ENCODE measurements at places on chromosomes 3 and 15.

DNA sequence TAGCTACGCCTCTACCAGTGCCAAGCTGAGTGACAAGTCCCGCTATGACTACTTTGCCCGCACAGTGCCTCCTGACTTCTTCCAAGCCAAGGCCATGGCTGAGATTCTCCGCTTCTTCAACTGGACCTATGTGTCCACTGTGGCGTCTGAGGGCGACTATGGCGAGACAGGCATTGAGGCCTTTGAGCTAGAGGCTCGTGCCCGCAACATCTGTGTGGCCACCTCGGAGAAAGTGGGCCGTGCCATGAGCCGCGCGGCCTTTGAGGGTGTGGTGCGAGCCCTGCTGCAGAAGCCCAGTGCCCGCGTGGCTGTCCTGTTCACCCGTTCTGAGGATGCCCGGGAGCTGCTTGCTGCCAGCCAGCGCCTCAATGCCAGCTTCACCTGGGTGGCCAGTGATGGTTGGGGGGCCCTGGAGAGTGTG, 5.7 kb downstream of the GRM2 start:
- DNase-seq, result no peak

DNA sequence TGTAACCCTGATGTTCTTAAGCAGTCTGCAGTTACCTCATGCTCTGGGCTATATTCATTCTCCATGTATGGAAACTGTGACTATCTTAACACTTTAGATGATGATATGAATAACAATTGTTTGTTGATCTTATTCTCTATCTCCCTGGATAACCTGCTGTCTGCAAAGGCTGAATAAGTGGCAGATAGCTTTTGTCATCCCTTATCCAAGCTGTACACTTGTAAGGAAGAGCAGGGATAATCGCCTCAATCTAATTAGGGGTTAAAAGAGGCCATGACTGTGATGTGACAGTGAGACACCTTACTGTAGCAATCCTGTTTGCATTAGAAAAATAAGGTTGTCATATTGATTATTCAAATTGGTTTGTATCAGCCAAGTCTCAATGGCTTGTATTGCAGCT, 123.9 kb downstream of the RSRC1 start:
- DNase-seq, result no peak

DNA sequence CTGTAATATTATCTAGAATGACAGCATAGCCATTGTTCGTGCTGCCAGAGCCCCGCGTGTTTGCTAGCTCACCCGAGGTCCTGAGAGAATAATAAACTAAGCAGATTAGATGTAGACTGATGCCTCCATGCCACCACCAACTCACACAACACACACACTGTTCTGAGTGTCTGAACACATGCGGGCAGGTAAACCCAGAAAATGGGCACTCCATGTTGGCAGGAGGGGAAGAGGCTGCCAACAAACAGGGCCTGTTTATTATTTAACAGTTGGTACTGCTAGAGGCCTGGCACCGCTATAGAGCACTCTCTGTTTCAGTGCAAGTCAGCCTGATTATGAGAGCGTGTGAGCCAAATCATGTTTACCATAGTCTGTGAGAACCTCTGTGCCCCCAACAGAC, 299.0 kb downstream of the ZBTB20 start:
- DNase-seq, result no peak

GRCh38 chr3:99839613-99840012, 22.0 kb downstream of the CMSS1 start:
- no peak for DNase-seq

GRCh38 chr3:47586746-47587145, 8.1 kb upstream of the CSPG5 start:
- DNase-seq, result no peak

DNA sequence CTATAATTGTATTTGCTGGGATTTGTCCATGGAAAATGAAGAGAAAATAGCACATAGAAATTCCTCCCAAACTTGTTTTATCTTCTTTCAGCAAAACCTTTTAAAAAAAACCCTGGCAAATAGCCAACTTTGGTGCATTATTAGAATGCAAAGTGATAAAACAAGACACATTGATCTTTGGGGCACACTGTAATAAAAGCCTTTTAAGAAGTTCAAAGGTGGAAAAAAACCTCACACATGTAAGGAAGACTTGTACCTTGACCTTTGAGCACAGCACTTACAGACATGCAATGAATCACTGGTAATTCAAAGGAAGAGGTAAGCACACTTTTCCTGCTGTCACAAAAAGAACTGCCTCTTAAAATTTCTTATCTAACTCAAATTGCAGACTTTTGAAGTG, 8.0 kb upstream of the MORC1 start:
- no peak for DNase-seq

DNA sequence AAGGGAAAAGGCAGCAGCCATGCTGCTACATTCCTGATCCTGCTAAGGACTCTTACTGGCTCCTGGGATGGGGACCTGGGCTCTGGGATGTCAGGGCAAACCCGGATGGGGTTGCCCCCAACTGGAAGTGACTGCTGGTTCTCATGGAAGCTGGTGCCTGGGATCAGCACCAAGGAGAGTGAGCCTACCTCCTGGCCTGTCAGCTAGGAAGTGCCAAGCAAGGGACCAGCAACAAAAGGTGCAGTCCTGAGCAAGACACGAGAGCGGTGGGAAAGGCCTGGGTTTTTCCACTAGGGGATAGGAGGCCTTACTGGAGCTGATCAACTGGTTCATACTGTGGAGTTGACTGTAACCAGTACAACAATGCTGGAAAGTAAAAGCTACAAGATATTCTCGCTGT, 47.9 kb upstream of the SYNM start:
- no peak for DNase-seq

DNA sequence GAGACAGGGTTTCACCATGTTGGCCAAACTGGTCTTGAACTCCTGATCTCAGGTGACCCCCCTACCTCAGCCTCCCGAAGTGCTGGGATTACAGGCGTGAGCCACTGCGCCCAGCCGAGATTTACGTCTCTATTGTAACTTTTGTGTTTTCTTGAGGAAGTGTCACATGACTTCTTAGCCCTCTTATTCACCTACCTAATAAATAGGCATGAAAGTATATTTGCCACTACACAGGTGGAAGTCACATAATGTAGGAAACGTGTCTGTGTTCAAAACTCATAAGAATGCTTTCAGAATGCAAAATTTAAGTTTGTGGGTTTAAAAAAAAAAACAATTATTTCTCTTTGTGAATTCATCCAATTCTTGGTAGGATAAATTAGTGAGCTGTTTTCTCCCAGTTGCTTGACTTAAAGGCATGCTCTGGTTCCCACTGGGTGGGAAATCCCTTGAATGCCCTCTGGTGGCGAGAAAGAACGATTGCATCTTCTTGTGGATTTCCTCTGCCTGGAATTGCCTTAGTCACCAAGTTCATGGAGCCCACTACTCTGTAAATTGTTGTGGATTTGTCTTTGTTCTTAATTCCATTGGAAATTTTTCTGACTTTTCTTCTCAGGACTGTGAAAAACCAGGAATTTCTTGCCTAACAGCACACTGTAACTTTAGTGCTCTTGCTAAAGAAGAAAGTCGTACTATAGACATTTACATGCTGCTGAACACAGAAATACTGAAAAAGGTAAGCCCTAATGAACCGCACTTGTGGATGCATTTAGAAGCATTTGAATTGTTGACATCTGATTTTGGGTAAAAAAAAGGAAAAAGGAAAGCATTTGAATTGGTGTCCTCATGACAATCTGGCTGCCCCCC, 82.2 kb upstream of the CTDSPL start:
- no peak for DNase-seq

GRCh38 chr3:172046268-172046915, 7.0 kb downstream of the FNDC3B start:
- DNase-seq, result no peak

DNA sequence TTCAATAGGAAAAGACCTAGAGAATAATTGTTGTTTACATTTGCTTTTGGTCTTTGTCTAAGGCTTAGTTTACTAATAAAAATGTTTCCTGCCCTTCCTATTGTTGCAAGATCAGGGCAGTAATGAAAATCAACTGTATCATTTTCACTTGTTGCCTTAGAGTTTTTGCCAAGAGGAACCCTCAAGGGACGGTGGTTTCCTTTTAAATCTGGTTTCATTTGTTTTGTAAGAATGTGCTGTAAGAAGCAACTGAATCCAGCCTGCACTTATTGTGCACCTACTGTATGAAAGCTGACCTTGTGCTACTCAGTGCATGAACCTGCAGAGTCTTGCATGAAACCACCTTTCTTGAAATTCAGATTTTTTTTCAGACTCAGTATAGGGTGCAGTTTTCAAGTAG, 5.3 kb downstream of the IGF1R start:
- DNase-seq, result no peak

DNA sequence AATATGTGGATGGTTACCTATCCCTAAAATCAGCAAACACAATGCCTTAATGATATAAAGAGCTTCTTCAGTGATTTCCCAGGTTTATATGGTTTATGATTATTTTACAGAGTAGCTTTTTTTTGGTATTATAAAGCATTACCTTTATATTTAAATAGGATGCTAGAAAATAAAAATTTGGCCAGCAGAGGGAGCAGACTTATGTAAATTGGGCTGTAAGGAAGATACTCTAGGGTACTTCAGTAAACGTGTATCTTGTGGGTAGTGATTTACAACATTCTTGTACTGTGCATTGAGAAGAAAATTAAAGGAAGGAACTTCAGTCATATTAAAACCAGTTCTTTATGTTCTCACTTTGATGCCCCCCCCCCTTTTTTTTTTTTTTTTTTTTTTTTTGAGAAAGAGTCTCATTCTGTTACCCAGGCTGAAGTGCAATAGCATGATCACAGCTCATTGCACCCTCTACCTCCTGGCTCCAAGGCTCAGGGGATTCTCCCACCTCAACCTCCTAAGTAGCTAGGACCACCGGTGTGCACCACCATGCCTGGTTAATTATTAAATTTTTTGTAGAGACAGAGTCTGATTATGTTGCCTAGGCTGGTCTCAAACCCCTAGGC, 167.9 kb downstream of the BBX start:
- no peak for DNase-seq

DNA sequence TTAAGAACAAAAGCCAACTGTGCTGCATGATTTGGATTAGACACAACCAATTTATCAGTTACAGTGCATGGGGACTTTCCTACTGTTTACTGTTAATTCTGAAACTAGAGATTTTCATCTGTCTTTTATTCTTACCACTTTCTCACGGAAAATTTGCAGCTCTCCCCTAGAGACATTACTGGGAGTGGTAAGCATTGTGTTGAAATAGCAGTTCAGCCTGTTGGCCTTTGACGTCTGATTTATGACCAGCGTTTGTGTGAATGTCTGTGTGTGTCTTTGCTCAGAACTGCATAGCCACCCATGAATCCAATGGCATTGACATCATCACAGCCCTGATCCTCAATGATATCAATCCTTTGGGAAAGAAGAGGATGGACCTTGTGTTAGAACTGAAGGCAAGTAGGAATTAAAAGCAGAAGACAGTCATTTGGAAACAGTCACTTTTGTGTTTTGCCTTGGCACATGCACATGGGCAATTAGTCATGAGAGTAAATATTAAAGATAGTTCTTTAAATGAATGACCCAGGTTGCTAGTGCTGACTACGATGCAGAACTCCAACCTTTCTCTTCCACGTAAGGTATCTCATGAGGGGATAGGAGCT, 202.2 kb upstream of the BHLHE40 start:
- DNase-seq, result no peak

DNA sequence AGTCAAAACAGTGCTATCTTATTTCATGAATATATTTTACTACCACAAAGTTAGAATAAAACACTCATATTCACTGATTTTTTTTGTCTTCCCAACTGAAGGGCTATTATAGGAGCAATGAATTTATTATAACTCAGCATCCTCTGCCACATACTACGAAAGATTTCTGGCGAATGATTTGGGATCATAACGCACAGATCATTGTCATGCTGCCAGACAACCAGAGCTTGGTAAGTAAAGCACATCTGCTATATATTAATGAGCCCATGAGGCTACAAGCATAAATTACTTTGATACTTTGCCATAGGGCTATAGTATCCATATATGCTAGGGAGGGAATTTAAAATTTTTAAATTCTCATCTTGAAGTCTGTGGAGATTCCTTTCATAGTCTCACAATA, 95.9 kb downstream of the FEZF2 start:
- DNase-seq, result no peak

- no peak for DNase-seq
These were observed 17.3 kb downstream of the ZBTB38 start for GRCh38 chr3:141385406-141386125.

DNA sequence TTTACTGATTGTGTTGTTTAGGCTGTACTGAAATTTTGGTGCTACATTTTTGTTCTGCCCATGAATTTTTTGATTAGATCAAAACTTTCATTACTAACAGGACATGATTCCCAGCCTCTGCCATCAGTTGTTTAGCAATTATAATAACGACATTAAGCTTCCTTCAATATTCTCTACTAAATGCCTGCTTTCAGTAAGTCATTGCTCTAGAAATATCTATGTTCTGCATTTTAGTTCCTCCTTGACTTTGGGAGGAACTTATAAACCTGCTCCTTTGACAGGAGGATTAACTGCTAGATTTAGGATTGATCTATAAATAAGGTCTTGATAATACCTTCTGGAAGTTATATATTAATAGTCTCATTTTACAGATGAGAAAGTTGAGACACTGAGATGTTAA, 269.1 kb downstream of the RAP2B start:
- no peak for DNase-seq

DNA sequence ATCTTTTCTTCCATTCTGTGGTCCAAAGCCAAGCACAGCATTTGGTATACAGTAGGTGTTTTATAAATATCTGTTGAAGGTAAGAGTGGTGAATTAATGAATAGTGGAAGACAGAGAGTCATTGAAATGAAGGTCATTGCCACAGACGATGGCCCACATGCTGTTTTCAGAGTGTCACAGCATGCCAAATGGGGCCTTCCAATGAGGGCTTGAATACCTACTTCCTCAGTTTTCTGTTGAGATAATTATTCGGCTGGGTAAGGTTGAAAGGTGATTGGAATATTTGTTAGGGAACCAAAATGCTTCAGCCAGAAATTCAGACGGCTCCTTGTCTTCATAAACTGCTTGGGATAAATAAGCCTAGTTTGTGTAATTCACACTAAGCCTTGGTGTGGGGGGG, 205.3 kb upstream of the TBL1XR1 start:
- no peak for DNase-seq

- no peak for DNase-seq
These were observed 16.6 kb downstream of the KPNA1 start for GRCh38 chr3:122498152-122498551.

DNA sequence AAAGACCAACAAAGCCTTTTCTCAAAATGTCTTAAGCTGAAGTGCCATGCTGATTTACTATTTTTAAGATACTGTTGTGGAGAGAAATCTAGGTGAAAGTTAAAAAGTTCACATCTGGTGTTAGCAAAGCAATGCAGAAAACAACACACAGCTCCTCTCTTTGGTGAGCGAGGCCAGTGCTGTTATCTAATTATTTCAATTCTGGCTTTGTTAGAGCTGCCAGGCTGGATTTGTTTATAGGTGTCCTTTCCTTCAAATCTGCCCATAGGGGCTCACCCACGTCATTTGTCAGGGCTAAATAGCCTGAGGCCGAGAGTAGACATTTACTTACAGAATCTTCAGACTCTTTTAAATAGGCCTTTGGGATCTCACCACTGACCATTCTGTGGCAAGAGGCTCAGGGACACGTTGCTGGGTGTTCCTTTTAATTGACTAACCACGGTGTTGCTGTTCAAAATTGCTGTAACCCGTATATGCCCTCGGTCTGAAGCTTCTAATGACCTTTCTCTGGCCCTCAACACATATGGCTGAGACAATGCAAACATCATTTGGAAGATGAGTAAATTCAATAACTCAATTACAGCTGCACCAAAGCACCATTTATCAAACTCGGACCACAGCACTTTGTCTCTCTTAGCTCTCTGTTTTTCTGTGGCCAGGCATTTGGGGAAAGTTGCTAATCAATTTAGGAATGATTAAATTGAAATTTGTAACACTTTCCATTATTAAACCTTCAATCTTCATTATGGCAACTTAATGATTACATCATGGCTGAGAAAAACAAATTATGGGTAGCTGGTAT, 152.6 kb downstream of the PDZRN3 start:
- DNase-seq, result no peak
